ENCODE measurements at places on chromosomes 6 and 20.

- DNase-seq, result no peak
Observed at GRCh38 chr6:12293235-12293930, 3.2 kb downstream of the EDN1 start.

DNA sequence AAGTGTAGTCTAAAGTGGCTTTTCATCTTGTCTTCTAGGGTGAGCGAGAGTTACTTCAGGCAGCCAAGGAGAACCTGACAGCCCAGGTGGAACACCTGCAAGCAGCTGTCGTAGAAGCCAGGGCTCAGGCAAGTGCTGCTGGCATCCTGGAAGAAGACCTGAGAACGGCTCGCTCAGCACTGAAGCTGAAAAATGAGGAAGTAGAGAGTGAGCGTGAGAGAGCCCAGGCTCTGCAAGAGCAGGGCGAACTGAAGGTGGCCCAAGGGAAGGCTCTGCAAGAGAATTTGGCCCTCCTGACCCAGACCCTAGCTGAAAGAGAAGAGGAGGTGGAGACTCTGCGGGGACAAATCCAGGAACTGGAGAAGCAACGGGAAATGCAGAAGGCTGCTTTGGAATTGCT is 27.1 kb downstream of the C20orf173 start:
- peak; percentile 65 for DNase-seq

- DNase-seq, result no peak
Observed at GRCh38 chr6:140043357-140043756, 668.9 kb upstream of the CITED2 start.

- DNase-seq, result no peak
Observed at GRCh38 chr6:64437996-64438395, 802.4 kb downstream of the PHF3 start.

DNA sequence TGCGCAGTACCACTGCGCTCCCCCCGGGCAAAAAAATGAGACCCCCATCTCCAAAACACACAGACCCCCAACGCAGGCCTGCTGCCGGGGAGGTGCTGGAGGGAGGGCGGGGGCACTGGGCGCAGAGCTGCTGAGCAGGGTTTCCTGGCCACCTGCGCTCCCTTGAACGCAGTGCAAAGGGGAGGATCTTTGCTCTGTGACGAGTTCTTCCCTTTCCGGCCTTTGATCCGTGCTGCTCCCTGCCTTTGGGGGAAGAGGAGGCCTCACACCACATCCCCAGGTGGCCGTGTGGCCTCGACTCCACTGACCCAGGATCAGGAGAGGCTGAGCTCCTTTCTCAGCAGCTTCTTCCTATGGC is 8.9 kb upstream of the COL20A1 start:
- no peak for DNase-seq

DNA sequence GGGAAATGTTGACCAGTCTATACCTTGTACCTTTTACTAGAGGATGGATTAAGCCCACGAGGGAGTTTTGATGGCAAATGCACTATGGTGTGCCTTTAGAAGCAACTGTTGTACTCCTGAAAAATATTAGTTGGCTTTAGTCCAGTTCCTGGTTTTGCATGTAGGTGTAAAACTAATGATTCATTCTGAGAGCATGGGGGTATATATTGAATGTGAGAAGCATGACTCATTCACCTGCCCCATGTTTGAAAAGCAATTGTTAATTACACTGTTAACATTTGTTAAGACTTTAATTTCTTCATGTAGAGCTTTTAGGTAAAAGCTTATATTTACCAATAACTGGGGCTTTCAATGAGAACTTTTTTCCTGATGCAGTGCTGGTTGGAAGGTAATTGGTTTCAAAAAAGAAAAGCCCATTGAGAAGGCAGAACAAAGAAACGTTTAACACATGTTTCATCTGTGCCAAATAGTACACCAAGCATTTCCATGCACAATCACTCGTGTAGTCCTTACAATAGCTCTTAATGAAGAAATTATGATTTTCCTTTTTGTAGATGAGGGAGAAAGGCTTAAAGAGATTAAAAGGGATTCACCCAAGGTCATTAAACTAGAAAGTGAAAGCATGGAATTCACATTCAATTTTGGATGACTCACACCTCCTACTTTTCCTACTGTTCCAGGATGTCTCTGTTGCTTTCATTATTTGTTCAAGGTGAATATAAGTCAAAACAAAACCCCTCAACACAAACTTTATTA is 134.1 kb downstream of the CCDC170 start:
- no peak for DNase-seq

DNA sequence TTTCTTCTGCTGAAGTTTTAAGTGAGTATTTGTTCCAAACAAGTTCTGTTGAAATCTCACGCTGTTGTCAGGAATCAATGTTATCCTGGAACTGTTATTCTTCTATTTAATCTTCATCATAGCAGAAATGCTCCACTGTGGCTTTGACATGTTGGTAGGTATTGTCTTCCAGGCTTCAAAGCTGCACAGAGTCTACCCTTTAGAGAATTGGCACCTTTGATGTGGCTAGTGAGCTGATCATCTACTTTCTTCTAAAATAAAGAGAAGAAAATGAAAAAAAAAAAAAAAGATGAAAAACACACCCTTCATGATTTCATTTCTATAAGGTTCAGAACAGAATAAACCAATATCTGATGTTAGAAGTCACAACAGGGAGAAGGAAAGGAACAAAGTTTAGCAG is 5.8 kb upstream of the ZSCAN23 start:
- peak; percentile 31 for DNase-seq

DNA sequence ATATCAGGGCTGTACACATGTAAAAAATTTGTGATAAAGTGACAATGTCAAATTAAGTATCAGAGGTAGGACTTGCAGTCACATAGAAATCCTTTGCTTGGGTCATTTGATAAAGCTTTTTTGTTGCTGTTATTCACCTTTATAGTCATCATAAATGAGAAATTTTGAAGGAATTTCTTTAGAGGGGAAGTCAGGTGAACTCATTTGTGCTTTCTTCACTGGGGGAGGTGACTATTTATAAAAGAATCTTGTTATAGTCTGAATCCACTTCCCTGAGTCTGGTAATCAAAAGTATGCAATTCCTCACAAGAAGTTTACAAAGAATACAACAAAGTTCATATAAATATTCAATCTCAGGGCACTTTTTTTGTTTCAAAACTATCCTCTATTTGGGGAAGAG is 47.7 kb downstream of the FRK start:
- no peak for DNase-seq

- no peak for DNase-seq
Observed at GRCh38 chr6:25504661-25505060, 147.4 kb upstream of the SCGN start.

GRCh38 chr20:46647469-46647868 is 3.8 kb downstream of the SLC13A3 start:
- DNase-seq, result no peak
